ENCODE measurements at places on chromosomes 4 and X.
A peak's percentile ranks its signal among the peaks of the same experiment; 100 is the strongest.

GRCh38 chr4:98638661-98639060 is 19.8 kb downstream of the TSPAN5 start:
- no peak for DNase-seq

DNA sequence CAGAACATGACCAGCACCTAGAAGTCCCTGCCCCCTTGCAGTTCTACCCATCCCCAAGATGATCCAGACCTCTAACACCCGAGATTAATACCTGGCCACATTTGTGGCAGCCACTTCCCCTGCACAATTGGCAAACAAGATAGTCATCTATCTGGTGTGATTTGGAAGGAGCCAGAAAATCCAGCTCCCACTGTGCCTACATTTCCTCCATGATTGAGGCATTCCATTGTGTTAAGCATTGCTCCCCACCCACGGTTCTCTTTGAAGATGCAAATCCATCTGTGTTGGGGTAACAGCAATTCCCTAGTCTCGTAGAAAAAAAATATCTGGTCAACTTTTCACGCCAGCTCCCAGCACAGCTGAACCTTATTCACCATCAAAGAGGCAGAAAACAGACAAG is 405.0 kb downstream of the BCOR start:
- DNase-seq: no peak

- DNase-seq: no peak
Observed at GRCh38 chr4:151664289-151664688, 96.5 kb downstream of the GATB start.

DNA sequence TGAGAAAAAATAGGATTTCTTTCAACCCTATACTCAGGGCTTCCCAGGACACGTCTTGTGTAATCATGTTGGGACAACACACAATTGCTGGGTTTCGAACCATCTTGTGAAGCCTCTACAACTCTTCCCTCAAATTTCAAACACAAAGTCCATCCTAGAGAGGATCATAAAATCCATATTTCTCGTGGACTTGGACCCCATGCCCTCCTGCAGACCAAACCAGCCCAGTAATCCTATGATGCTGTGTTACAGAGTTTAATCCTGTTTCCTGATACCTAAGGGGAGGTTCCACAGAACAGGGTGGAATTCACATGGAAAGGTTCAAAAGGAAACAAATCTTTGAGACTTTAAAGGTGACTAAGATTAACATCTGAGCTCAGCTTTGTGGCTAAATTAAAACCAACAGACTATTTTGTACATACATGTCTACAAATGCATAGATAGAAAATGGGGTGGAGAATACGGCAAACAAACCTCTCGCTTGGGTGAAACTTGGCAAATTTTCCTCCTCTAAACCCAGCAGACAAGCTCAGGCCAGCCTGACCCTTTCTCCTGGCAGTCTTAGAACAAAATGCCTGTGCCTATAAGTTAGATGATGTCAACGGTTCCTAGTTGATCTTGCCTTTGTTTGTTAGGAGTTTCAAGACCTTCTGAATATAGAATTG is 38.1 kb downstream of the EGFL6 start:
- DNase-seq: no peak

- peak; percentile 96 for DNase-seq
Observed at GRCh38 chr4:1300466-1301455, 11.1 kb downstream of the MAEA start.

DNA sequence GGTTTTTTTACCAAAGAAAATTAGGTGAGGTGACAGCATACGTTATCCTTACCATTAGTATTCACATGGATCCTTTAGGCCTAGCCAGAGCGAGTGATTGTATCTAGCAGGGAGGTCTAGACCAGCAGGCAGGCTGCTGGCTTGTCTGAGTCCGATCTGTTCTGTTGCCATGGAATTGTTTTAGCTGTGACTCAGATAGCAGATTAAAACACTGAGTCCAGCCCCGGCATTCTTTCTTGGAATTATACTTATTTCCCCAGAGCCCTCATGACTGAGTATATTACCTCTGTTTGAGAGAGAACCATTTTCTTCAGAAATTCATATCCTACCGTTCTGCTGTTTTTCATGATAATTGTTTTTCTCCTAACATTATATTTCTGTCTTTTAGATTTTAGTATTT is 37.4 kb downstream of the OCRL start:
- DNase-seq: no peak

- DNase-seq: no peak
Observed at GRCh38 chrX:69142788-69143469, 22.3 kb downstream of the PJA1 start.

GRCh38 chrX:72159769-72160168 is 21.8 kb upstream of the PIN4 start:
- no peak for DNase-seq

DNA sequence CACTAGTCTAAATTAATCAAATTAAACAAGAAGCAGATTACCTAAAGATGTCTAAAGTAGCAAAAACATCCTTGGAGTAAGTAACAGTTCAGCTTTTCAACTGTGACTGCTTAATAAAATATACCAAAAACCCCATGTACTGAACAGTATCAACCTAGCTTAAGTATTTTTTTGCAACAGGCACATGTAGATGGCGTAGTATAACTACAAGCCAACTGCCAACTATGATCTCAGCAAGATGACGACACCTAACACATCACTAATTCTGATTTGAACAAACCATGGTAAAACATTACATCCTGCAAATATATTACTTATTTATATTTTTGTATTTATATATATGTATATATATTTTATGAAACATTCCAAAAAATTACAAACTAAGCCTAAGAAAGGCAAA is 24.5 kb downstream of the DHX15 start:
- no peak for DNase-seq

- DNase-seq: no peak
Observed at GRCh38 chr4:101693842-101694398, 96.6 kb upstream of the BANK1 start.

DNA sequence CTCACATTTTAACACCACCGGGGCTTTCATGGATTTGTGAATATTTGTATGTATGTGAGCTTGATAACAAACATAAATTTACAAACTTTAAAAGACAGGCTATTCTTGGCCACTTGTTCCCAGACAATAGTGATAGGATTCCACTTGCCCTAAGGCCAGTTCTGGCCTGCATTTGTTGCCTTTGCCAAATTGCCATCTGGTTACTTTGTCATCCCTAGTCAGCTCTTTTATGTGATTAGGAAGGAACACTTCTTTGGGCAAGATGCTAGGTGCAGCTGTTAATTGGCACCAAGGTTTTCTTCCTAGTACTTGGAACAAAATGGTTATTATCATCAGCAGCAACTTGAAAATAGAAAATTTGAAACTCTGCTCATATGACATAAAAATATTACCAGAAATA is 63.3 kb downstream of the CCSER1 start:
- no peak for DNase-seq

DNA sequence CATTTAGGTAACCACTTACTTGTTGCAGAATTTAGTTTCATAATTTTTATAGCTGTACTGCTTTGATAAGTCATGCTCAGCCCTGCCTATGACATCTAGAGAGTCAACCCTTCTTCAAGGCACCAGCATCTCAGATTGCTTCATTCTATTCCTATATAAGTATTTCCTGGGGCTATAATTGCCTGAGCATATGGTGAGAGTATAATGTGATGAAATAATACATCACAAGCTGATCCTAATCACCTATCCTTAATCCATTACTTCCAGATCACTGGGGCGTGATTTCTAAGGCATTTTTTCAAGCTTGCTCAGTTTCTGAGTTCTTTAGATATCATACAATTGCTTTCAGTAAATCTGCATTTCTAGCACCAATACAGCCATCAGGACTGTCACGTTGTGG is 200.0 kb upstream of the NPY2R start:
- DNase-seq: no peak

DNA sequence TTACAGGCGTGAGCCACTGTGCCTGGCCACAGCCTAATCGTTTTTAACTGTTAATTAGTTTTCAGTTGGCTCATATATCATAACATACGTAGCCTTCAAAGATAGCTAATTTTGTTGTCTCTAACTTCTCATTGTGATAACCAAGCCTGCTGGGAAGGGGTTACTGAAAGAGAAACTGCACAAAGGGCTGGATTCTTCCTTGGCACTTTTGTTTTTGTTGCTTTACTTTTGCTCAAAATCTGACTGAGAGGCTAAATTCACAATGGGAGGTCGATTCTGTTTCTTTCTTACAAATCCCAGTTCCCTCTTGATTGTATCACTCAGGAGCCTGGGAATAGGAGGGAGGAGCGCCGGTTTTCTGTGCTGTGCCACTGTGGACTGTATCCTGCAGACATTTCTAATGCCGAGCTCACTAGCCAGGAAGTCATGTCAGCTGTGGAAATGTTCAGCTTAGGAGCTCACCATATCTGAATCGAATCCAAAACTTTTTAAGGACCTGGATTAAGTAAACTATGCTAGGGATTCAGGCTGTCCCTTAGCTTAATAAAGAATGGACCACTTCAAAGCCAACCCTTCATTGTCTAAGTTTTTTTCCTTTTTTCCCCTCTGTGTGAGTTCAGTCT is 120.5 kb upstream of the FAT1 start:
- no peak for DNase-seq

GRCh38 chr4:183920512-183920911 is 15.4 kb downstream of the STOX2 start:
- no peak for DNase-seq

All from suppressor macrophage treated with lipopolysaccharide for 1 hour (primary cell).